ENCODE measurements at places on chromosomes 7 and 10.

DNA sequence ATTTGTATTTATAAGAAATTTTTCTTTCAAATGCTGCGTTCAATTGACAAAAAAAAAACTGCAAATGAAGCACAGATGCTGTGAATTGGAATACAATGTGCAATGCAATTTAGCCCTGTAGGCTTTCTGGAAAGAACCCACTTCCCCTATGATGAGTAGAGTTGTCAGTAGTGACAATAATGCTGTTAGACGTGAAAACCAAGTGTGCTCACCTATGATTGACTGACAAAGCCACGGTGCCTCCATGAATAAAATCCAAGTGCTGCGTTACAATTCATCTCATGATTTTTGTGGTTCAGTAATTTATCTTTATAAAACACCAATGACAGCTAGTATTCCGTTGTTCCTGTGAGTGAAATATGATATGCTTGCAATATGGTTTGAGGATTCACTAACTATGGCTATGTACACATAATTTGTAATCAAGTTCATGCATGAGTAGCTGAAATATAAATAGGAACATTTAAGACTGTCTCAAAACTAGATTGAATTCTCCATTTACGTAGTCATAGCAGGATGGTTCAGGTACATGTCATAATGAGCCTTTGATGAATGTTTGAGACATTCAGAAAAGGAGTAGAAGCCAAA is 1160.3 kb downstream of the CNTNAP2 start:
- DNase-seq, result no peak

GRCh38 chr10:118694848-118695247 is 59.9 kb downstream of the CACUL1 start:
- no peak for DNase-seq

GRCh38 chr10:58853668-58854067 is 322.8 kb upstream of the PHYHIPL start:
- DNase-seq, result no peak

GRCh38 chr10:109893386-109893785 is 29.9 kb downstream of the XPNPEP1 start:
- no peak for DNase-seq

GRCh38 chr10:16686054-16686902 is 130.9 kb downstream of the RSU1 start:
- no peak for DNase-seq

- no peak for DNase-seq
Measured at GRCh38 chr10:101762736-101763135, 13.2 kb downstream of the FGF8 start.

All from CD4-positive, alpha-beta T cell treated with Interleukin-12 subunit alpha and Interleukin-12 subunit beta, for 1 hour (primary cell).